ENCODE measurements at places on chromosomes 6 and 20.

- DNase-seq = no peak
Observed at GRCh38 chr20:1210501-1210900, 7.2 kb downstream of the C20orf202 start.

DNA sequence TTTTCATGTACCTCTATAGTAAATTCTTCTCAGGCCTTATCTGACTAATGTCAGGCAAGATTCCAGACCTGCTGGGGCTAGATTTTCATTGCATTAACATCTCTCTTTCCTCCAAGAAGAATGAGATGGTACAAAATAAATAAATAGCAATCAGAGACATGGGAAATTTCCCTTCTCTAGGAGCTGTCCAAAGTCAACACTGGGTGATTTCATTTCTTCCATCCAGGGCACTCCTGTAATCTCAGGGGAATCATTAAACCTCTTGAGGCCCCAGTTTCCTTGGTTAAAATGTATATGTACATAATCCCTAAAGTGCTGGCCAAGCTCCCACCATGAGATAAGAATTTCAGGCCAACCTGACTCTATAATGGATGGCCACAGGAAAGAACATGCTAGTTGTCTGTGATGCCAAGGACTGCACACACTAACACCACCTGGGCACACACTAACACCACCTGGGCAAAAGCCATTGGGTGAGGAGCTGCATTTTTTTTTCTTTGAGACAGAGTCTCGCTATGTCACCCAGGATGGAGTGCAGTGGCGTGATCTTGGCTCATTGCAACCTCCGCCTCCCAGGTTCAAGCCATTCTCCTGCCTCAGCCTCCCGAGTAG, 912 bp downstream of the IL17F start:
- no peak for DNase-seq

GRCh38 chr6:30819297-30819917, 64.9 kb upstream of the DDR1 start:
- no peak for DNase-seq

DNA sequence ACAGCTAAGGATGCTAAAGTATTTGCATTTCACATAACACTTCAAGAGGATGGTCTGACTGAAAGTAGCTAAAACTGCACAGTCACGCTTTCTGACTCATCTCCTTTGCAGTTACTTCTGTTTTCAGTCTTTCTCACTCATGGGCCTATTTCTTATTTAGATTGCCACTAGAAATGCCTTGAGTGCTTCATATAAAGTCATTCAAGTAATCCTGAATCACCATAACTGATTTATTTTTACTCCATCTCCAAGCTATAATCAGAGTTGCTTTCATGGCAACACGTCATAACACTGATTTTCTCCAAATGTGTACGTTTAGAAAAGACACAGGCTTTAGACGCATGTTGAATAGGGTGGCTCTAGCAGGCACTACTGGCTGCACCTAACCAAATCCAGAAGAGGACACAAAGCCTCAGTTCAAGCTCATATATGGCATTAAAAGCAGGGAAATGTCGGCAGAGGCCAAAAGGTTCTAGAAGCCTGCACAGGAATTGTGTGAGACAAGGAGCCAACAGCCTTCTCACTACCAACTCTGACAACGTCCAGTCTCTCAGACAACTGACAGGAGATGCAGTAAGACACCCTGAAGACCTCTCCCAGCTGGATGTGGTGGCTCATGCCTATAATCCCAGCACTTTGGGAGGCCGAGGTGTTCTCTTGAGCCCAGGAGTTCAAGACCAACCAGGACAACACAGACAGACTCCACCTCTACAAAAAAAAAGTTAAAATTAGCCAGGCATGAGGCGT, 64.1 kb upstream of the BEND6 start:
- DNase-seq = no peak

DNA sequence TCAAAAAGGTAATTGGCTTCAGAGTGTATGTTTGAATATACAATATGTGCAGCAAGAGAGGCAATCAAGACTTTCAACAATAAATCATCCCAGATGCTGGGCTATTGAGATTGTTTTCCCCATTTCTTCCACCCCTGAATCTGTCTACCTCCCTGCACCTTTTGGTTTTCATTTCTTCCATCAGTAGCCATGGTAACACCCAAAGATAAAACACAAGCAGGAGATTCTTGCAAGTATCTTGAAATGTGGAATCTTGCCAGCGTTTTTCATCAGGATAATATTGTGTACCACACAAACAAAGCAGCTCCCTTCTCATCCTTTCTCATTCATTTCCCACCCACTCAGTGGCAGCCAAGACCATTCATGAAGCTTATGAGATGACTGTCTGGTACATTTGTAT, 73.0 kb upstream of the NRSN1 start:
- no peak for DNase-seq

GRCh38 chr20:35568645-35569044, 26.8 kb downstream of the ERGIC3 start:
- DNase-seq = no peak

GRCh38 chr6:98343004-98343403, 491.4 kb upstream of the POU3F2 start:
- DNase-seq = no peak

DNA sequence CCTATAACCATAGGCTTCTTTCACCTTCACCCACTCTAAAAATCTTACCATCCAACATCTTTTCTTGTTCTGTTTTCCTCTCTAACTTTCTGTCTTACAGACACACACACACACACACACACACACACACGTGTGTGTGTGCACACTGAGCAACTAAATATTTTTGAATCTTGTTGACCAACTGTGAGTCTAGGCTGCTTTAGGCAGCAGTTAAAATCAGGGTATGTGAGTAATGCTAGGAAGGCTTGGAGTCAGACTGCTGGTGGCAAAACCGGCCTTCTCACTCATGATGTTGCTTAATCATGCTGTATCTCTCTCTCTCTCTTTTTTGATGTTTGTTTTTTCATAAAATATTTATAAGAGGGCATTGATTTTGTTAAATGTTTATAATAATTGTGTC, 103.1 kb upstream of the TBX18 start:
- DNase-seq = no peak

GRCh38 chr6:15912505-15913400, 216.1 kb upstream of the MYLIP start:
- DNase-seq = no peak

- DNase-seq = no peak
Observed at GRCh38 chr6:2033544-2033943, 211.9 kb downstream of the GMDS start.

GRCh38 chr6:18241208-18242038, 22.9 kb downstream of the DEK start:
- no peak for DNase-seq

GRCh38 chr6:170295510-170296422, 4.9 kb upstream of the DLL1 start:
- DNase-seq = peak; percentile 66

- DNase-seq = no peak
Observed at GRCh38 chr6:1387538-1387875, 1.9 kb upstream of the FOXF2 start.

- DNase-seq = no peak
Observed at GRCh38 chr20:19741924-19742323, 16.1 kb upstream of the RIN2 start.

Data from NCI-H2171 (cell line).